Esophagus squamous epithelium (tissue), 5 donors: ENCODE measurements at places on chromosomes 7 and 10.

- no peak for DNase-seq
- no peaks in the 10 kb centered on the region for H3K27me3 ChIP-seq
Measured at GRCh38 chr7:33534833-33535232, 370.5 kb upstream of the BMPER start.

GRCh38 chr10:4916086-4916716 lies 47.0 kb upstream of the AKR1C1 start:
- no peak for DNase-seq
- H3K36me3 ChIP-seq: no peaks in the 10 kb centered on the region
- H3K27ac ChIP-seq: no peak overlapping the region
- no peaks in the 10 kb centered on the region for H3K4me1 ChIP-seq

DNA sequence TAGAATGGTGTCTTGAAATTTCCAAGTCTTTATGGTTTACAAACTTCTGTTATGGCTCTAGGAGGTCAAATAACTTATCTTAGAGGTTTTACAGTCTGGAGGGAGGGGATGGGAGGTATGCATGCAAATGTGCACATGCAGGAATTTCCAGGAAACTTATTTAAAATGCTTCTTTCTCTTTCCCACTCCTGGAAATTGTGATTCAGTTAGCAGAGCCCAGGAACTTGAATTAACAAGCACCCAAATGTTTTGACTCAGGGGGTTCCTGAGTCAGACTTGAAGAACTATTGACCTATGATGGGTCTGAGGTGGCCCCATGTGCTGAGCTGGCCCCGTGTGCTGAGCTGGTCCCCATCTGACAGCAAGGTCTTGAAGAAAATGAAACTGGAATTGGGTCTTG lies 669.4 kb downstream of the INHBA start:
- H3K27ac ChIP-seq: no peak overlapping the region
- no peaks in the 10 kb centered on the region for H3K36me3 ChIP-seq
- no peaks in the 10 kb centered on the region for H3K4me1 ChIP-seq
- H3K4me3 ChIP-seq: no peak overlapping the region

GRCh38 chr7:116998567-116999175 lies 45.4 kb downstream of the ST7 start:
- no peaks in the 10 kb centered on the region for H3K4me1 ChIP-seq
- H3K27ac ChIP-seq: no peak overlapping the region
- H3K4me3 ChIP-seq: no peak overlapping the region
- no peaks in the 10 kb centered on the region for H3K27me3 ChIP-seq

DNA sequence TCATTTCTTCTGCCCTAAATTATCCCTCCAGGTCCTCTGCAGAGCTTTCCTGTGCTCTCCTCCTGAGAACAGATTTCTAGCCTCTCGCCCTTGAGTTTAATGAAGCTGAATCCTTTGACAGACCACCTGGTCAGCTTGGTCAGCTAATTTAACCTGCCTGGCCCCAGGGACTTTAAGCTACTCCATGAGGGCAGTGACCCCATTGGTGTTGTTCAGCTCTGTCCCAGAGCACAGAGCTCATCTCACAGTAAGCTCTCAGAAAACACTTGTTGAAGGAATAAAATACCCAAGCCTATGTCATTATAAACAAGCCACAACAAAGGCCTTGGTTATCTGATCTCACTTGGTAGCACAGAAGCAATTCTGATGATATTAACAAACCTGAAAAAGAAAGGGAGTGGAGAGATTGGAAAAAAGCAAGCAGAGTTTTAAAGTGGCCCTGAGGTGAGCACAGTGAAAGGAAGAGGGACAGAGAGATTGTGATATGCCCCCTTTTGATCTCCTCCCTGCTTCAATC lies 24.4 kb downstream of the SLC26A4 start:
- no peaks in the 10 kb centered on the region for H3K27me3 ChIP-seq
- DNase-seq: no peak
- no peak overlapping the region for H3K27ac ChIP-seq
- no peaks in the 10 kb centered on the region for H3K36me3 ChIP-seq
- no peaks in the 10 kb centered on the region for H3K4me1 ChIP-seq

DNA sequence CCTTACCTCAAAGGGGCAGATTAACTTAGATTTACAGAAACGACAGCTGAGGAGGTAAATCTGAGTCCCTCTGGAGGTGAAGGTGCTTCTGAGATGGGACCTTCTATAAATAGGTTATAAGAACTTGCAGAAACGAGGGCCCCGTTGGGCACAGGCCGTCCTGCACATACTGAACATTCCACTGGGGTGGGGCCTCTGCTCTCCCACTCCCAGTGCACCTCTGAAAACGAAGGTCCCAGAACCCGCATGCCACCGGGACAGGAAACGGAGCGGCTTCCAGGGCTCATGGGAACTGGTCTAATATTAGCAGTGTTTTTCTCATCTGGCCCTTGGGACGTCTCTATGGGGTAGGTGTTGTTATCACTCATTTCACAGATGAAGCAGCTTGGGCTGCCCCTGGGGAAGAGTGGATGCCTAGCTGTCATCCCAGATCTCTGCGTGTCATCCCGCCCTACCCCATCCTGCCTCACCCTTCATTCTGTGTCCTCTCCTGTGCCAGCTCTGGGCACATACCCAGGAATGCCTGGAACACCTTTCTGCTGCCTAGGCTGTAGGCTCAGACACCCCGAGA lies 19.6 kb downstream of the C10orf62 start:
- no peak overlapping the region for H3K27ac ChIP-seq
- no peak for DNase-seq
- H3K4me3 ChIP-seq: no peak overlapping the region
- H3K4me1 ChIP-seq: no peaks in the 10 kb centered on the region

GRCh38 chr7:100606313-100606712 lies 4.2 kb downstream of the PCOLCE start:
- no peaks in the 10 kb centered on the region for H3K27me3 ChIP-seq
- H3K4me1 ChIP-seq: peaks cover 19% of the 10 kb centered on the region
- no peaks in the 10 kb centered on the region for H3K36me3 ChIP-seq
- no peak overlapping the region for H3K27ac ChIP-seq

- H3K27ac ChIP-seq: no peak overlapping the region
- H3K4me3 ChIP-seq: no peak overlapping the region
- H3K4me1 ChIP-seq: peaks cover 13% of the 10 kb centered on the region
- H3K36me3 ChIP-seq: no peaks in the 10 kb centered on the region
- H3K27me3 ChIP-seq: peaks cover 10% of the 10 kb centered on the region
Measured at GRCh38 chr10:28668363-28669226, 8.7 kb upstream of the BAMBI start.

DNA sequence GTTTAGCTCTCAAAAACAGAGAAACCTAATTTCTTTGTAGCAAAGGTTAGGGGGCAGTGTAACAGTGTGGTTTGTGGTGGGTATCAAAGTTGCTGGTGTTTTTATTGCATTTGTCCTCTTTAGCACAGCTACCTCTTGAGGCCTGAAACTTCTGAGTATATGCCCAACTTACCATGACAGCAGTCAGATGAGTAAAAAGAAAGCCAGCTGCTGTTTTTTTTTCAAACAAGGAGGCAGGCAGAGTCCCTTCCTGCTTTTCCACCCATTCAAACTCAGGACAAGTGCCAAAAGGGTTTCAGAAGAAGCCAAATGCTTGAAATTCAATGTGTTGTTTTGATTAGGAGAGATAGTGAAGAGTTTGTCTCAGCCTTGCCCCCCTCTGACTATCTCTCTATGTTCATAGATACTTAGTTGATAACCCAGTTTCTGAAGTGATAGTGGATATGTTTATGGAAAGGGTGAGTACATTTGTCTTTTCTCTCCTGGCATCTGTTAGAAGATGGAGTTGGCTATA lies 23.1 kb downstream of the GBF1 start:
- H3K4me1 ChIP-seq: peaks cover 31% of the 10 kb centered on the region
- no peak overlapping the region for H3K4me3 ChIP-seq
- H3K27me3 ChIP-seq: no peaks in the 10 kb centered on the region
- no peak for DNase-seq
- peaks cover 32% of the 10 kb centered on the region for H3K36me3 ChIP-seq

DNA sequence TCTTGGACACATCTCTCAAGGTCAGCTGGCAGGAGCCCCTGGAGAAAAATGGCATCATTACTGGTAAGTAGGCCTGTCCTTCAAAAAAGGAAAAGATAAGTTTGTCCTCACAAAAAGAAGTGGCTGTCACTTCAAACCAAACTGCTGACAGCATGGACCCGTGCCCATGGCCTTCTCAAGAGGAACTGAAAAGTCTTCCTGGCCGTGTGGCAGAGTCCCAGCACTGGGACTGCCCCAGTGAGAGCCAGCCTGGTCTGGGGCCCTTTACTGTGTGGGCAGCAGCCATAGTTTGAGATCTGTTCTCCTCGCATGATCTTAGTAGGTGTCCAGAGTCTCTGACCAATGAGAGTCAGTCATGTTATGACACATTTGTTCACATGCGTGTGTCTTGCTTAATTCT lies 614.2 kb upstream of the FOXK1 start:
- no peak overlapping the region for H3K4me3 ChIP-seq
- DNase-seq: no peak
- no peaks in the 10 kb centered on the region for H3K4me1 ChIP-seq
- no peaks in the 10 kb centered on the region for H3K27me3 ChIP-seq
- no peaks in the 10 kb centered on the region for H3K36me3 ChIP-seq
- no peak overlapping the region for H3K27ac ChIP-seq

- no peaks in the 10 kb centered on the region for H3K27me3 ChIP-seq
- H3K4me3 ChIP-seq: no peak overlapping the region
- H3K27ac ChIP-seq: no peak overlapping the region
- peaks cover 57% of the 10 kb centered on the region for H3K4me1 ChIP-seq
- DNase-seq: no peak
- H3K36me3 ChIP-seq: peaks cover 73% of the 10 kb centered on the region
Measured at GRCh38 chr7:100681491-100682227, 8.1 kb downstream of the GNB2 start.

- H3K27me3 ChIP-seq: peaks cover 31% of the 10 kb centered on the region
- H3K36me3 ChIP-seq: no peaks in the 10 kb centered on the region
- no peak for DNase-seq
- H3K4me1 ChIP-seq: no peaks in the 10 kb centered on the region
Measured at GRCh38 chr10:104641187-104641936, at the start of gene SORCS3. Gene SORCS3, plus strand, starts transcription at chr10:104641290.

GRCh38 chr10:119595134-119595675 lies 1.6 kb downstream of the TIAL1 start:
- peaks cover 16% of the 10 kb centered on the region for H3K36me3 ChIP-seq
- peak overlapping the region; percentile 88 for H3K4me3 ChIP-seq
- peak overlapping the region; percentile 100 for H3K27ac ChIP-seq
- DNase-seq: no peak
- H3K4me1 ChIP-seq: peaks cover 26% of the 10 kb centered on the region

DNA sequence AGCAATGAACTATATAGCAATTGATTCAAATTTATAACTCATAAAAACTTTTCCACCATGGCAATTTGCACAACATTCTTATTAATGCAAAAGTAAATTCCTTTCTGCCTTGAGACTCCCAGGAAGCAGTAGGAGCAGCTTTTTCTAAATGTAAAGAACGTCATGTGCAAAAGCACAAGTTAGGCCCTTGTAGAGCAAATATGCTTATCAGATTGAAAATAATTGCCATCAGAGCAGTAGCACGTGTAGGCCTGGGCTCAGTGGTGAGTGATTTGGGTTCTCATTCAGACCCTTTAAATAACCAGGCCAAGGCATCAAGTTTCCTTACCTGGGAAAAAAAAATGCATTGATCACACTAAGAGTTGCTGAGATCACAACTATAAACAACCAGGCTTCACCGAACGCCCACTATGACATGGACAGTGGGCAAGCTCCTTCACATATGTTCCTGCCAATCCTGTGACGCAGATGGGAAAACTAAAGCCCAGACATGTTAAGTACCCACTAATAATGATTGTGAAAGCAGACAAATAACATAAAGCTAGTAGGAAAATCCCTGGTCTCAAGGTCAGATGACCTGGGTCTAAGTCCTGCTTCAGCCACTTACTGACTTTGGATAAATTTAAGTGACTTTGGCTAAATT lies 22.1 kb upstream of the SAR1A start:
- no peak for DNase-seq
- H3K4me1 ChIP-seq: peaks cover 3% of the 10 kb centered on the region
- H3K27ac ChIP-seq: no peak overlapping the region
- H3K27me3 ChIP-seq: no peaks in the 10 kb centered on the region
- H3K4me3 ChIP-seq: no peak overlapping the region

DNA sequence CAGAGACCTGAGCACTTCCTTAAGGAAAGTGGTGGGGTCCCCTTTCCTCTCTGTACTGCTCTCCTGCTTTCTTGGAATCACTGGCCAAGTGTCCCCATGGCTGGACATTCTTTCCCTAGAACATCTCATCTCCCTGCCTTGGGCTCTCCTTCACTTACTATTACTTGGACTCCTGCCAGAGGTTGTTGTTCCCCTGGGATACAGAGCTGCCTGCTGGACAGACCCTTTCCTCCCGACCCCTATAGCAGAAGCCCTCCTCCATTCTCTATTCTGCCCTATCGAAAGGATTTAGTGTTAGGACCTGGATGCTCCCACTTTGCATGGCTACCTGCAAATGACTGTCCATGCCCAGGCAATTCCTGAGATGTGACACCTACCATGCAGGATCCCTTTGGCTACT lies 164.3 kb upstream of the PODXL start:
- no peak for DNase-seq
- H3K27me3 ChIP-seq: no peaks in the 10 kb centered on the region
- H3K4me1 ChIP-seq: no peaks in the 10 kb centered on the region
- H3K36me3 ChIP-seq: no peaks in the 10 kb centered on the region

- H3K36me3 ChIP-seq: no peaks in the 10 kb centered on the region
- H3K4me3 ChIP-seq: no peak overlapping the region
- H3K27ac ChIP-seq: no peak overlapping the region
- peaks cover 10% of the 10 kb centered on the region for H3K27me3 ChIP-seq
Measured at GRCh38 chr7:34837801-34838201, 179.8 kb downstream of the NPSR1 start.

DNA sequence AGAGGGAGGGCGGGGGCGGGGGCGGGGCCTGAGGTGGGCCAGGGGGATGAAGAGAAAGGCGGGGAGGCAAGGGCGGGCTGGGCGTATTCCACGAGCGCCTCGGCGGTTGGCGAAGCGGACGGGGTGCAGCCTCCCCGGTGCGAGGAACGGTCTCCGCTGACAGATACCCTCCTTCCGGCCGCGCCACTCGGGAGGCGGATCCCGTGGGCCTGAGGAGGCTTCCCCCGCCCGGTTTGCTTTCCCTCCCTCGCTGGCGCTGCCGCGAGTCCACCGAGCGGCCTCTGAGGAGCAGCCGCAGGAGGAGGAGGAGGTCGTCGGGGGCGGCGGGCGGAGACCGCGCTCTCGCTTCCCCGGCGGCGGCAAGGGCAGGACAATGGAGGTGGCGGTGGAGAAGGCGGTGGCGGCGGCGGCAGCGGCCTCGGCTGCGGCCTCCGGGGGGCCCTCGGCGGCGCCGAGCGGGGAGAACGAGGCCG lies at the start of gene TRIM24:
TSS of gene TRIM24 (plus strand) at position 84 of the 473 bp plus-strand sequence. CDS start at position 374, 290 bp downstream.
- DNase-seq: no peak
